A549 treated with Mapracorat at 1 μM for 4 hours (cell line): ENCODE measurements at places on chromosomes 12 and 14. TPM values are rescaled to one million over a fixed set of nuclear protein-coding genes. Genes with fewer than 3 reads are reported as not detected.

Gene PROX2
- not detected in 5 replicates for total RNA-seq

Gene ACOT6
- total RNA-seq, result not detected in 5 replicates

Gene ETNK1
- total RNA-seq, result 28.6 to 39.7 TPM (median 33.3 TPM) in 5 replicates

Gene EAPP
- 35.9 to 51.1 TPM (median 38.5 TPM) in 5 replicates for total RNA-seq

Gene TMEM52B
- total RNA-seq, result 0.09 to 0.33 TPM (median 0.29 TPM) in 3 of 5 replicates, not detected in the others

Gene P2RX2
- not detected in 5 replicates for total RNA-seq

Gene ALG10
- 4.3 to 5.6 TPM (median 5.4 TPM) in 5 replicates for total RNA-seq

Gene VDR
- total RNA-seq, result 2.1 to 3.2 TPM (median 2.9 TPM) in 5 replicates

Gene FICD
- total RNA-seq, result 2.2 to 3.1 TPM (median 2.8 TPM) in 5 replicates

Gene APOF
- not detected in 5 replicates for total RNA-seq

Gene SLCO1B1
- 0.34 to 0.65 TPM (median 0.39 TPM) in 5 replicates for total RNA-seq

Gene PRICKLE1
- 0.67 to 1.6 TPM (median 0.77 TPM) in 5 replicates for total RNA-seq

Gene FAIM2
- total RNA-seq, result not detected in 5 replicates

Gene DIO3
- not detected in 5 replicates for total RNA-seq

Gene PMEL
- 1.1 to 1.5 TPM (median 1.1 TPM) in 5 replicates for total RNA-seq

Gene LTBP2
- total RNA-seq, result 8.5 to 13.0 TPM (median 10.0 TPM) in 5 replicates

Gene SYNE3
- total RNA-seq, result 0.29 to 0.58 TPM (median 0.38 TPM) in 5 replicates

Gene DNAAF2
- 10.3 to 12.3 TPM (median 11.3 TPM) in 5 replicates for total RNA-seq

Gene CDKN3
- total RNA-seq, result 68.7 to 81.6 TPM (median 78.7 TPM) in 5 replicates

Gene CHFR
- 19.4 to 25.1 TPM (median 22.4 TPM) in 5 replicates for total RNA-seq

Gene CEP170B
- total RNA-seq, result 16.6 to 29.4 TPM (median 25.2 TPM) in 5 replicates

Gene TPH2
- not detected in 5 replicates for total RNA-seq

Gene ADGRD1
- 0.28 to 0.45 TPM (median 0.38 TPM) in 5 replicates for total RNA-seq

Gene GTF2A1
- 10.7 to 15.4 TPM (median 12.9 TPM) in 5 replicates for total RNA-seq

Gene VRTN
- not detected in 5 replicates for total RNA-seq

Gene MGP
- not detected in 5 replicates for total RNA-seq

Gene NFE2
- 0.07 TPM in 1 of 5 replicates, not detected in the others for total RNA-seq

Gene RNASE3
- total RNA-seq, result not detected in 5 replicates

Gene DBX2
- not detected in 5 replicates for total RNA-seq

Gene OR9K2
- not detected in 5 replicates for total RNA-seq

Gene CD69
- total RNA-seq, result not detected in 5 replicates

Gene BCL2L14
- not detected in 5 replicates for total RNA-seq

Gene SYCP3
- total RNA-seq, result not detected in 5 replicates

Gene GRIP1
- 1.4 to 2.6 TPM (median 1.6 TPM) in 5 replicates for total RNA-seq

Gene MIP
- 0.13 to 0.32 TPM (median 0.23 TPM) in 4 of 5 replicates, not detected in the other for total RNA-seq

Gene STYK1
- total RNA-seq, result 0.07 to 0.30 TPM (median 0.17 TPM) in 5 replicates

Gene NRL
- 0.56 to 1.1 TPM (median 0.84 TPM) in 5 replicates for total RNA-seq

Gene TMCC3
- 0.88 to 1.7 TPM (median 1.1 TPM) in 5 replicates for total RNA-seq

Gene B4GALNT1
- total RNA-seq, result 30.6 to 47.9 TPM (median 44.0 TPM) in 5 replicates

Gene ADAM20
- not detected in 5 replicates for total RNA-seq

Gene ART4
- total RNA-seq, result not detected in 5 replicates

Gene OTX2
- total RNA-seq, result not detected in 5 replicates

Gene NEUROD4
- not detected in 5 replicates for total RNA-seq

Gene ZNF84
- total RNA-seq, result 10.0 to 14.9 TPM (median 12.7 TPM) in 5 replicates

Gene PHETA1
- total RNA-seq, result 6.1 to 10.3 TPM (median 8.5 TPM) in 5 replicates

Gene RASSF9
- total RNA-seq, result 0.74 to 1.0 TPM (median 0.93 TPM) in 5 replicates
